Suprapubic skin (tissue), 4 donors: ENCODE measurements at places on chromosomes 1 and 21. TPM values are rescaled to one million over a fixed set of nuclear protein-coding genes. Genes with fewer than 3 reads are reported as not detected.

DNA sequence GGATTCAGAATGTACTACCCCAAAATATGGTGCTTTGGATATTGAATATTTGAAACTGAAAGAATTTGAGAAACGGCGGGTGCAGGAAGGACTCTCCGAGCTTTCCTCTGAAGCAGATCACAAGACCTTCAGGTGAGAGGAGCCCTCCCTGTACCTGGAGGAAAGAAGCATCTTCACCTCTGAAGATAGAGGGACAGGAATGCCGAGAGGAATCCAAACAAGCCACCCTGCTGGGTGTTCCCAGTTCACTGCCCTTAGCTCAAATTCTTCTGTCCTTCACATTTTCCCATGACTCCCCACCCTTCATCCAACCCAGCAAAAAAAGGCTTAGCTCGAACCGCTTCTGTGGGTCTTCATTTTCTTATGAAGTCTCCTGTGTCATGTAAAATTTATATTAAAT lies 18.2 kb upstream of the PADI2 start:
- H3K4me3 ChIP-seq, result no peak overlapping the region
- H3K36me3 ChIP-seq, result no peaks in the 10 kb centered on the region
- peaks cover 41% of the 10 kb centered on the region for H3K27me3 ChIP-seq
- no peaks in the 10 kb centered on the region for H3K4me1 ChIP-seq

DNA sequence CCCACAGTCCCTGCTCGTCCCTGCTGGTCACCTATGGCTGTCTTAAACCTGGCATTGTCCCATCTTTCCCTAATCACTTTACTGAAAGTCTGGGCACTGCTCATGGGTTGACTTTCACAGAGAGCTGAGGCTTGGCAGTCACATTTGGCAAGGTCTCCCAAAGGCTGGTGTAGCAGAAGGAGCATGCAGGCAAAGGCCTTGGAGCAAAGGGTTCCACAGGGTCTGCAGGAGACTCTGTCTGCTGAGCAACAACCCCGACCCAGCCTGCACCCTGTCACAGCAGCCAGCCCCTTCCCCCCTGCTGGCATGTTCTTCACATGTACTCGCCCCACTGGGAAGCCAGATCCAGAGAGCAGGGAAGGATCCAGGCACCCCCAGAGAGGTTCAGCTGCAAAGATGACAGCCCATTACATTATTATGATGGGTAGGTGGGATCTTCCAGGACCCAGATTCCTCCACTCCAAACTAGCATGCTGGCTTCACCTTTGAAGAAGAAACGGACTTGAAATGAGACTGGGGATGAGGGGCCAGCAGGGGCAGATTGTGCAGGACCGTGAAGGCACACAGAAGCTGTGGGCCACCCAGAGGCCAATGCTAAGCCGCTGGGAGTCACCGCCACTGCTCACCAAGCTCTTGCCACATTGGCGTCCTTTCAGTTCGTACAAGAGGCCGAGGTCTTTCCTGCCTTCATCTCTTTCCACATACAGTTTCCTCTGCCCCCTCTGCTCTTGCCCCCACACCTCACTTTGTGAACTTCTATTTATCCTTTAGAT lies 14.2 kb upstream of the TMEM125 start:
- H3K36me3 ChIP-seq, result no peaks in the 10 kb centered on the region
- no peaks in the 10 kb centered on the region for H3K4me1 ChIP-seq
- no peak overlapping the region for H3K4me3 ChIP-seq
- H3K27me3 ChIP-seq, result no peaks in the 10 kb centered on the region

- peaks cover 20% of the 10 kb centered on the region for H3K4me1 ChIP-seq
- DNase-seq, result no peak
- H3K27me3 ChIP-seq, result no peaks in the 10 kb centered on the region
- no peak overlapping the region for H3K27ac ChIP-seq
- no peak overlapping the region for H3K4me3 ChIP-seq
- no peaks in the 10 kb centered on the region for H3K36me3 ChIP-seq
Measured at GRCh38 chr1:158146739-158147138, 34.0 kb upstream of the CD1D start.

GRCh38 chr1:21027805-21028204 lies 148.9 kb downstream of the EIF4G3 start:
- H3K4me1 ChIP-seq, result peaks cover 2% of the 10 kb centered on the region
- no peak overlapping the region for H3K27ac ChIP-seq
- no peaks in the 10 kb centered on the region for H3K27me3 ChIP-seq

TRIM63 gene
- 2.4 TPM for total RNA-seq

C21orf58 gene
- total RNA-seq, result 0.73 TPM

DNA sequence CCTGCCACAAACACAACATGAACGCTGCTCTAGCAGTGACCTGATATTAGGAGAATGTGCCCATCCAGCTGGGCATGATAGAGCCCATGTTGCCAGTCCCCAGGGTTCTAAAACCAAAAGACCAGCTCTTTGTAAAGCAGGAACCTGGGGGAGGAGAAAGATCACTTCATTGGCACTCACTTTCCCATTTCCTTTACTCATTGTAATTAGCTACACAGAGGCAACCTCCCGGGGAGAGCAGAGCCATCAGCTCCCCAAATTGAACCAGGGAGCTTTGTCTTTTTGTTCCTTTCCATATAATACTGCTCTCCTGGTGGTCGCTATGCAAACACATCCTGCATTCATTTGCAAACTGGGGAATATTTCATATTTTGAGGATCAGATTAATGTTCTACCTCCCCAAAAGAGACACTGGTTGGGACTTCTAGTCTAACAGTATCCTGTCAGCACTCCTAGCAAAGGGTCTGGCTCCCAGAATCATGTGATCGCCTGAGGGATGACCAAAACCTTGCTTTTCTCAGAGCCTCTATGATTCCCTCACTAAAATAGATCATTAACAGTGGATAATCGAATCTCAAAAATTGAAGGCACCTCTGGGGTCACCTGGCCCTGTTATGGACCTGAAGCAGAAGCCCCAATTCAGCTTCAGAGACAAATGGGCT lies 76.7 kb upstream of the CD1D start:
- no peaks in the 10 kb centered on the region for H3K36me3 ChIP-seq
- H3K4me1 ChIP-seq, result no peaks in the 10 kb centered on the region
- peaks cover 8% of the 10 kb centered on the region for H3K27me3 ChIP-seq
- H3K27ac ChIP-seq, result no peak overlapping the region
- no peak overlapping the region for H3K4me3 ChIP-seq

GRCh38 chr1:81197591-81197990 lies 603.1 kb upstream of the ADGRL2 start:
- H3K27ac ChIP-seq, result no peak overlapping the region
- no peaks in the 10 kb centered on the region for H3K4me1 ChIP-seq
- DNase-seq, result no peak
- H3K4me3 ChIP-seq, result no peak overlapping the region

DNA sequence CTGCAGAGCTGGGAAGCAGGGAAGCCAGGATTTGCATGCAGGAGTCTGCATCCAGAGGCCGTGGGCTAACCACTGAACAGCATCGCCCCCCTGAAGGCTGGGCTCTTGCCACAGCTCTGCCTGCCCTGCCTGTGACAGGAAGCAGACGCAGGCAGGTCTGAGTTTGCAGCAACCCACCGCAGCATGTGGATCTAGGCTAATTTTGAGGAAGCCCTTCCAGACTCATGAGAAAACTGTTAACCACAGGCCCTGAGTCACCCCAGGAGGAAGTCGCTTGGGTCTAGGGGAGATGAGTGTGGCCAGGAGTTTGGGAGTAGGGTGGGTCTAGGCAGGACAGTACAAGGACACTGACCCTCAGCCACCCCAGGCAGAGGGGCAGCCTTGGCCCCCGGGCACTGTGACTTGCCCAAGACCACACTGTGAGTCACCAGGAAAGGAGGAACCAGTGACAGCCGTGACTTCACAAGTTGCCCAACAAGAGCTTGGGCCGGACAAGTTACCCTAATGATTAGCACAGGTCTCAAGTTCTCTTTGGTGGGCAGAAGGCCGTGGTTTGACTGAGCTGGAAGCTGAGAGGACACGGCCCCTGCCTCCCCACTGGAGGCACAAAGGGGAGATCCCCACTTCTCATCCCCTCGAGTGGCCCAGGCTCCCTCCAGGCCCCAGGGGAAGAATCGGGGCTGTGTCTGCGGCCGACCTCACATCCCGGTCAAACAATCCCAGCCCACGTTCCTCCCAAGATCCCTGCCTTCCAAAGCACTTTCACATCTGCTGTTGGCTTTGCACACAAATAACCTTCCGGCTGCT lies 826 bp downstream of the LAPTM5 start:
- H3K27me3 ChIP-seq, result no peaks in the 10 kb centered on the region
- no peaks in the 10 kb centered on the region for H3K36me3 ChIP-seq
- H3K4me1 ChIP-seq, result peaks cover 13% of the 10 kb centered on the region
- H3K4me3 ChIP-seq, result peak overlapping the region; percentile 41
- H3K27ac ChIP-seq, result peak overlapping the region; percentile 79
- DNase-seq, result peak; percentile 83

ANGPTL7 gene
- total RNA-seq, result 5.4 TPM

GRCh38 chr21:37437376-37438080 lies 71.0 kb downstream of the DYRK1A start:
- no peak overlapping the region for H3K27ac ChIP-seq
- H3K36me3 ChIP-seq, result no peaks in the 10 kb centered on the region
- no peaks in the 10 kb centered on the region for H3K27me3 ChIP-seq
- H3K4me1 ChIP-seq, result peaks cover 37% of the 10 kb centered on the region
- H3K4me3 ChIP-seq, result no peak overlapping the region

DNA sequence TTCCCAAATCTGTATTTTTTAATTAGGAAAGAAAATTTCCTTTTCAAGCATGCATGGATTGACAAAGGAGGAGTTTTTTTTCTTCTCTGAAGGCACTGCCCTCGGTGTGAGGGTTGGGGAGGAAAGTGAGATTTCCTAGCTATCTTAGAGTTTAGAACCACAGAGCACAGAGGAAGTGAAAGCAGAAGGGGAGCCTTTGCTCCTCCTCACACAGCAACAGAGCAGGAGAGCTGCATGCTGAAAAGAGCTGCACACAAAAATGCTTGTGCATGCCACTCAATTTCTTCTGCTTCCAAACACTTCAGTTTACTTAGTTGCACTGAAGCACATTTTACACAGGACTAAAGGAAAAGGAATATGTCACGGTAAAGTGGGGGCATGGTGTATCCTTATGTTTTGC lies 308.1 kb downstream of the GPATCH2 start:
- H3K4me3 ChIP-seq, result no peak overlapping the region
- H3K4me1 ChIP-seq, result no peaks in the 10 kb centered on the region
- H3K27me3 ChIP-seq, result no peaks in the 10 kb centered on the region
- H3K27ac ChIP-seq, result no peak overlapping the region

- no peaks in the 10 kb centered on the region for H3K4me1 ChIP-seq
- H3K27me3 ChIP-seq, result no peaks in the 10 kb centered on the region
- DNase-seq, result no peak
- H3K4me3 ChIP-seq, result no peak overlapping the region
Measured at GRCh38 chr1:93015590-93015989, 54.3 kb upstream of the DIPK1A start.

FCER1A gene
- 36.9 TPM for total RNA-seq

DNA sequence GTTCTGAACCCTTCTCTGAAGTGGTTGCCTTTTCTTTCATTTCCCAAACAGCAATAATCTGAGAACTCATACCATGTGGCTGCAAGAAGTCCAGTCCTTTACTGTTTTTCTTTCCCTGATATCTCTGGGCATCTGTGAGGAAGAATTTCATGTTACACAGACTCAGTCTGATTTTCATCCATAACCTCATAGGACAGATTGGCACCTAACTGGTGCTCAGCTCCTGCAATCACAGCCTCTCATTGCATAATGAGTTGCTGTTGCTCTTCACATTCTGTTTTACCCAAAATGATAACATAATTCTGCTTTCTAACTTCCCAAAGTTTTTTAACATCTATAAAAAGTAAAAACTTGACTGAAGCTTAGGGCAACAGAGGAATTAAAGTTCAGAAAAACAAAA lies 472.2 kb upstream of the PBX1 start:
- H3K4me1 ChIP-seq, result no peaks in the 10 kb centered on the region
- H3K27ac ChIP-seq, result no peak overlapping the region
- no peak for DNase-seq

RGS13 gene
- 0.56 TPM for total RNA-seq

DNA sequence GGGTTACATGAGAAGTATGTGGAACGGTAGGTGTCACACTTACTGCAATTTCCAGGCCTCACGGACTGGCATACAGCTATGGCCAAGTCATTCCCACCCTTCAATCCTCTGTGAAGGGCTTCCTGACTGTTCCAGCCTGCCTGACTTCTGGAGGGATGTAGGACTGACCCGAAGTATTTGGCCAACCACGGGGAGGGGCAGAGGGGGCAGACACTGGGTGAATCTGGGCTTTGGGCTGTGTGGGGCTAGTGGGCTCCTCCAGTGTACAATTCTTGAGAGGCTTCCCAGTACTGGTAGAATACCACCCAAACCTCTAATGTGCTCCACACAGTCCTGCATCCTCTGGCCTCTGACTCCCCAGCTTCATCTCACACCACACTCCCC lies 78.2 kb downstream of the FAM78B start:
- H3K27me3 ChIP-seq, result no peaks in the 10 kb centered on the region
- H3K4me3 ChIP-seq, result no peak overlapping the region
- H3K4me1 ChIP-seq, result peaks cover 12% of the 10 kb centered on the region
- no peak for DNase-seq

CD5L gene
- total RNA-seq, result not detected

DNA sequence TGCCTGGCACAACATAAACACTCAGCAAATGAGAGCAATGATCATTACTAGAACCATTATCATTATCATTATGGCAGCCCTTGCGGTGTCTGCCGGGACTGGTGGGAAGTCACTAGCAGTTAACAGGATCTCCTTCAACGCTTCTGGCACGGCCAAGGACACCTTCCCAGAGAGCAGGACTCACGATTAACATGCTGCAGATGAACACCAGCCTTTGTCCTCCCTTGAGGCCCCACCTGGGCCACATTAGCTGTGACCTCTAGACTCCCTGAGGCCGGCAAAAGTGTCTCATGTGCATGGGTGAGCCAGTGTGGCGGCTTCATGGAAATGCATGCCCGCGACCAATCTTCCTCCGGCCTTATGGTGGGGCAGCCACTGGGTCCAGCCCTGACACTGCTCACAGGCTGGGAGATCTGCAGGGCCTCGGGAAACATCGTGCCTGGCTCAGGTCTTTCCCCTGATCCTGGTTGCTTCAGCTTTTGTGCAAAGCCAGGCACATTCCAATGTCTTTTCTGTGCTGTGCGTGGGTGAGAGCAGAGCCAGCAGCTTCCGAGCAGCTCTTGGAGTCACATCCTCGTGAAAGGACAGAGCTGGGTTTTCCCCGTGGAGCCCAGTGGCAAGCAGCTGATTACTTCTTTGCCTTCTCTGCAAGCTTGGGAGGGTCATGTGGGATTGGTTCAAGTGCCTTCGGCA lies 107.3 kb downstream of the HMGB4 start:
- H3K36me3 ChIP-seq, result no peaks in the 10 kb centered on the region
- no peak for DNase-seq
- H3K27me3 ChIP-seq, result peaks cover 3% of the 10 kb centered on the region
- H3K4me3 ChIP-seq, result no peak overlapping the region
- peaks cover 14% of the 10 kb centered on the region for H3K4me1 ChIP-seq
- no peak overlapping the region for H3K27ac ChIP-seq

TMEM52 gene
- total RNA-seq, result 2.2 TPM

DNA sequence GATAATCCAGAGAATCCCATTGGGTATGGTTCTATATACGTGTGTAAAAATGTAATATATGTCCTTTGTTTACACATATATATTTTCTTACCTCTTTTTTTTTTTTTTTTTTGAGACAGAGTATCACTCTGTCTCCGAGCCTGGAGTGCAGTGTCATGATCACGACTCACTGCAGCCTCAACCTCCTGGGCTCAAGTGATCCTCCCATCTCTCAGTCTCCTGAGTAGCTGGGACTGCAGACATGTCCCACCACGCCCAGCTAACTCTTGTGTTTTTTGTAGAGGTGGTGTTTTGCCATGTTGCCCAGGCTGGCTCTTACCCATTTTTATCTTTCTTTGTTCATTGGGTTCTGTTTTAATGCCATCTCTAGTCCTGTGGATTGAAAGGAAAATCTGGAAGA lies 59.5 kb downstream of the ZBTB17 start:
- no peak overlapping the region for H3K4me3 ChIP-seq
- peaks cover 27% of the 10 kb centered on the region for H3K4me1 ChIP-seq
- peaks cover 63% of the 10 kb centered on the region for H3K36me3 ChIP-seq
